Activated CD8-positive, alpha-beta memory T cell treated with anti-CD3 and anti-CD28 coated beads, Interleukin-2, amount 10 ng/mL, durations not matched to agents 7 days and 5 days (primary cell): ENCODE measurements at places on chromosomes 4 and X. TPM values are rescaled to one million over a fixed set of nuclear protein-coding genes. Genes with fewer than 3 reads are reported as not detected.

ZAR1 gene
- total RNA-seq = not detected

ABCB7 gene
- 23.3 TPM for total RNA-seq

RHOXF2 gene
- total RNA-seq = not detected

PPARGC1A gene
- total RNA-seq = not detected

ZNF185 gene
- 0.91 TPM for total RNA-seq

TKTL1 gene
- 1.1 TPM for total RNA-seq

CPEB2 gene
- 14.3 TPM for total RNA-seq

NXF2B gene
- total RNA-seq = not detected

UGT2A1 gene
- total RNA-seq = not detected

ADGRG4 gene
- not detected for total RNA-seq

GABRE gene
- total RNA-seq = not detected

SLIT2 gene
- not detected for total RNA-seq

P2RY10 gene
- 105 TPM for total RNA-seq

TMEM175 gene
- total RNA-seq = 23.4 TPM

HTR2C gene
- not detected for total RNA-seq

GAGE12J gene
- total RNA-seq = not detected

DNA sequence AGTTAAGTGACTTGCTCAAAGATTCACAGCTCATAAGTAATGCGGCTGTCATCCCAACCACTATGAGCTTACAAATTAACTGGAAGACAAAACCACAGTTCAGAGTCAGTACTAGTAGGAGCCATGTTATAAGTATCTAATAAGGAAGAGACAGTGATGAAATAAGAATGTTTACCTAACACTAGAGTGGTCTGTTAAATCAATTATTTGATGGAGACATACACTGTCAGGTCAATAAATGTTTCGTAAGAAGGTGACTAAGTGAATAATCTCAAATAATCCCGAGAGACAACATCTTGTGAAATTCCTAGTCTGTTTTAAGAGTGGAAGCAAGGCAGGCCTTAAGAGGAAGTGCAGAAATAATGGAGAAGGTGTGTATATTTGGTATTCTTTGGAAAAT lies 25.8 kb upstream of the AMELX start:
- no peak for DNase-seq

DNA sequence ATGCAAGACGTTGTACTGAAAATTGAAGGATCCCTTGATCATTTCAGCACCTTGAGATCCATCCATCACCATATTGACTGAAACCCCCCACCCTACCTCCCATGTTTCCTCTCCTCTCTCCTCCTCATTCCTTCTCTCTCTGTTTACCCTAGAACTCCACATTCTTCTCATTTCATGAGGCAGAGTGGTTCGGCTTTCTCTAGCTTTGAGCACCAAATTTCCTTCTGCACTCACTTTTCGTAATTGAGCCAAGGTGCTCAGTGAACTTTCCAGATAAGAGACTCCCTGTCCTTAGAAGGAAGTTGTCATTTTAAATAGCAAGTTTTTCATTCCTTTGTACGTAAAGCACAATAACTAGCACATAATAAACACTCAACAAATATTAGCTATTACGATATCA lies 108.3 kb upstream of the SLC34A2 start:
- DNase-seq = no peak

- no peak for DNase-seq
Observed at GRCh38 chrX:10433296-10433965, 187.0 kb downstream of the MID1 start.

GRCh38 chr4:118953276-118953675 lies 64.6 kb downstream of the SYNPO2 start:
- no peak for DNase-seq

GRCh38 chrX:43333543-43333942 lies 322.6 kb upstream of the MAOA start:
- no peak for DNase-seq

DNA sequence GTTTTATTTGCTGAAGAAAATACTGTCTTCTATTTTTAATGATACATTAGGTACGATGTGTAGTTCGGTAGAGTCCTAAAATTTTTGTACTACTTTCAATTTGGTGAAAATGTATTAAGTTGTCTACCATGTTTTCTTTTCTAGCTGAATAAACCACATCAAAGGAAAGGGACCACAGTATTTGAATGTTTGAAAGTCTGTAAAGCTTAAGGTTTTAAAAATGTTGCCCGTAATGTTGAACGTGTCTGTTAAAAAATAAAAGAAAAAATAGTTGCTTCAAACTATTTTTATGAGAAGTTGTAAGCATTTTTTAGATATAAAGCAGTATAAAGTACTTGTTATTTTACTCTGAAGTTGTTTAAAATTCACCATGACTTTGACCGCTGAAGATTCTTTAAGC lies 3.2 kb downstream of the CDKN2AIP start:
- DNase-seq = no peak

GRCh38 chrX:130857207-130857606 lies 45.8 kb downstream of the ENOX2 start:
- DNase-seq = no peak

- DNase-seq = no peak
Observed at GRCh38 chr4:124118061-124118460, 594.5 kb downstream of the ANKRD50 start.

- DNase-seq = no peak
Observed at GRCh38 chr4:17528551-17529165, 13.7 kb downstream of the CLRN2 start.

GRCh38 chrX:23394421-23394820 lies 59.8 kb downstream of the PTCHD1 start:
- DNase-seq = no peak

GRCh38 chr4:6453688-6453990 lies 18.8 kb downstream of the PPP2R2C start:
- DNase-seq = no peak

GRCh38 chrX:39796856-39797255 lies 300.9 kb downstream of the BCOR start:
- DNase-seq = no peak

DNA sequence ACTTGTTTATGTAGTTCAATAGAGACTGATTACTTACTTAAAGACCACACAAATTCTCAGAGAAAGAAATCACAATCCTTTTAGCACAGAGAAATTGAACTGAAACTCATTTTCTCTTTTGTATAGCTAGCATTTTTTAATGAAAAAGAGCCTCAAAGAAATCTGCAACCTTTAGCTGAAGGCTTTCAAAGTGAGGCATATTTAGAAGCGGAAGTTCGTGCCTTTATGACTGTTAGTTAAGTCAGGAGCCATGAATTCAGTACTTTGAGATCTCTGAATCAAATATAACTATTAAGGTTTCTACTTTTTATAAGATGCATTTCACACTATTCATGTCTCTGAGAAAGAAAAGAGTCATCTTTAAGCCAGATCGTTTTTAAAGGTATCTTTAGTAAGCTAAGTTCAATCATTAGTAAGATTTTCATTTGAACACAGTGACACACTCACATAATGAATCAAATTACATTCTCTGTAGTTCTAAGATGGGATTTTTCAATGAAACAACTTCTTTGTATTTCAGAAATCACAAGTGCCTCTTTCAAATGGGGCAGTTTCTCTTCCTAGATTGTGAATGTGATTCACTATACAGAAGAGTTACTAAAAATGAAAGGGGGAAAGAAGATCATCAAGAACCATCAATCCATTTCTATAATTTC lies 61.4 kb downstream of the SMARCA1 start:
- DNase-seq = no peak

DNA sequence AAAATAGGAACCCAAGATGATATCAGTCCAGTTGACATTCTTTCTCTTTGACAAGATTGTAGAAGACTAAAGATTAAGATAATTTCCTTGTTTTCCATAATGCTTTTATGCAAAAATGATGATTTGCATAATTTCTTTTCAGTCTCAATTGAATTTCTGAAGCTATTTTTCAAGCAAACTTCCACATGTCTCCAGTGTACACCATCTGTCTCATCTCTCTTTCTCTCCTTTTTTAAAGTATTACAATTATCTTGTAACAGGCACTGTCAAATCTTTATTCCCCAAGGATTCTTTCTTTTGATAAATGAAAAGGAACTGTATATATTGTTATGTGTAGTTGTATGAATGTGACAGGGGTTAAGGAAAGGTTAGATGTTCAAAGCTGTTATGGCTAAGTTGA lies 7.9 kb upstream of the SH3RF1 start:
- no peak for DNase-seq

DNA sequence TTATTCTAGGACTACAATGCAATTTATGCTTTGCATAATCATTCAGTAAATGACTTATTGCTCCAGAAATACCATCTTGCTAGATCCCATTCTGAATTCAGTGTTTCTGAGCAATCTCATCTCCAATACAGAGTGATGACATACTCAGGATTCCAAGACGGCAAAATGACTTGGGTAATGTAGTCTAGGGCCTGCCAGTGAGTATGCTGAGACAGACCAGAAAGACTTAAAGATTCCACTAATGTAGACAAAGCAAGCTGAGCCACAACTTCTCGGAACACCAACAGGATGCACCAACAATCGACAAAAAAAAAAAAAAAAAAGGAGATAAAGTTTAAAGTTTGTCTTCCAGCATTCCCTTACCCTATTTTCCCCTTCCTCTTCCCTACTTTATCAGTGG lies 919 bp upstream of the SEC24B start:
- DNase-seq = no peak

GRCh38 chr4:63632858-63633257 lies 776.4 kb downstream of the TECRL start:
- no peak for DNase-seq

- DNase-seq = no peak
Observed at GRCh38 chrX:97416461-97416860, 532.8 kb downstream of the RPA4 start.

DNA sequence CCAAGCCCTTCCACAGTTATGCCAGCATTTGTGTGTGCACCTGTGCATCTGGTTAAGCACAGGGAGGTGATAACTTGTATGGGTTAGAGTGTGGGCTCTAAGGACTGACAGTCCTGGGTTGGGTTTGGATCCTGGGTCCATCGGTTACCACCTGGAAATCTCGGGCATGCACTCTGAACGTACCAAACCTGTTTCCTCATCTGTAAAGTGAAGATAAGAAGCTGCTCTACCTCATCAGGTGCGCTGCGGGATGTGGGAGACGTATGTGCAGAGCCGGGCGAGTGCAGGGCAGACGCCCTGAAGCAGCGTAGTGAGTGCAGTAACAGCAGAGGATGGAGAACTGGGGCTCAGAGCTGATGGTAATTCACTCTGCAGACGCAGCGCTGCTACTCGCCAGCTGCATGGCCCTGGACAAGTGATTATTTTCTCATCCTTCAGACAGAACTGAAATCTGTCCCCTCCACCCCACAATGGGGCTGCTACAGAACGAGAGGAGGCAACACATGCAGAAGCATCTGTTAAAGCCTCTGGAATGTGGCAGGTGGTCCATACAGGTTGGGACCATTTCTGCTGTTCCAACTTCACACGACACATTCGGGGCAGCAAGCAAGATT lies 64.4 kb downstream of the HADH start:
- no peak for DNase-seq

DNA sequence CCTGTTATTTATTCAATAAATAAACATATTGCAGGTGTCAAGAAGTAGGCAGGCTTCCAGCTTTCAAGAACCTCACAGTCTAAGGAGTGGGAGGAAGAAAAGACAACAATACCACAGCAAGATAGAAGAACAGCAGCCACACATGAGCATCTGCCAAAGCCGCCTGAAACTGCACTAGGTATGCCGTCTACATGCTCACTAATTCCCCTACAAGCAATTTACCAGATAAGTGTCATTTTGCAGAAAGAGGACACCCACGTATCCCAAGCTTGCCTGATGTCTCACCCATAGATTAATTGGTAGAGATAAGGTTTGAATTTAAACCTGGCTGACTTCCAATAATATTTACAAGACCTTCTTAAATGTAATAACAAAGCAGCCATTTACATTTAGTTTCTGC lies 439.4 kb upstream of the CPEB2 start:
- no peak for DNase-seq

DNA sequence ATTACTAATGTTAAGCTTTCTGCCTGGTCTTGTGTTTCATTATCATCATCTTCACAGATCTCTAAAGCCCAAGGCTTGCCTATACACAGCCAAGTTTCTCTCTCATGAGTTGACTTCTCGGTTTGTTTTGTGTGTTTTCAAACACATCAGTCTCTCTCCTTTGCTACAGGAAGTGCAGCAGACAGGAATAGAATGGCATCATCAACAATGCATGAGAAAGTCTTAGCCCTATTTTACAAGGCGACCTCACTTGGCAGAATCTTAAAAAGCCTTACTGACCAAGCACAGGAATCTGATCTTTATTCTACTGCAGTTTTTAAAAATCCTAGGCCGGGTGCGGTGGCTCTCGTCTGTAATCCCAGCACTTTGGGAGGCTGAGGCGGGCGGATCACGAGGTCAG lies 36.8 kb downstream of the CC2D2A start:
- DNase-seq = no peak

DNA sequence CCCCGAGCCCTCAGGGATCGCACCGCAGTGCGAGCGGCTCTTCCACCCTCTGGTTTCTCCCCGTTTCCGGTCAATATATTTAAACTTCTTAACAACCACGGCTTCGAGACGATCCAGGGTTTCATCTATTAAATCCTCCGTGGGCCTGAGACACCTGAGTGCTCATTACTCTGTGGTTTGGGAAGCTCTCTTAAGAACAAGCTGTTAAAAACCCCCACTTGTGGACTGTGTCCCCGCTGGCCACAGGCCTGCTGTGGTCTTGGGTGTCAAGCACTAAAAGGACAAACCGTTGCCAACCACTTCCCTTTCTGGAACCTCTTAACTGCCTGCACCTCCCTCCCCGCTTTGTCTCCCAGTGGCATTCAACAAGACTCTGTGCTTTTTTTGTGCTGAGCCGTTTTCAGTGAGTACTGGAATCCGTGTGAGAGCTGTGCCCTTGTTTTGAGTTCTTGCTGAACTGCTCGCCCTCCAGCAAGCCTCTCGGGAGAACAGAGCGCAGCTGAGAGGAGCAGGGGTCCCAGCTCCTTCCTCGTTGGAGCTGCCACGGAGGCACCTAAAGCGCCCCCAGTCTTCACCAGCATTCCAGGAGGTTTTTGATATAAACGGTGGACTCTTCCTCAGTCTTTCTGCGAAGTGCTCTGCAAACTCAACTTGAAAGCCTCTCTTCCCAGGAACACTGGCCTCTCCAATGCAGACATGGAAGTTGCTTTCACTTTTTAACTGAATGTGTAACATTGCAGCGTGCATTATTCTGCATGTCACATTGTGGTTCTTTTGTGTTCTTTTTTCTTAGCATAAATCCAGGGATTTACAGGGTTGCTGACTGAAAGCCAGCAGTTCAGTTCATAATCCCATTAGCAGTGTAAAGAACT lies 691 bp upstream of the IGFBP7 start:
- peak; percentile 54 for DNase-seq

GRCh38 chrX:131067216-131067615 lies 9.1 kb downstream of the ARHGAP36 start:
- no peak for DNase-seq

GRCh38 chr4:92060333-92060732 lies 243.4 kb upstream of the GRID2 start:
- no peak for DNase-seq

DNA sequence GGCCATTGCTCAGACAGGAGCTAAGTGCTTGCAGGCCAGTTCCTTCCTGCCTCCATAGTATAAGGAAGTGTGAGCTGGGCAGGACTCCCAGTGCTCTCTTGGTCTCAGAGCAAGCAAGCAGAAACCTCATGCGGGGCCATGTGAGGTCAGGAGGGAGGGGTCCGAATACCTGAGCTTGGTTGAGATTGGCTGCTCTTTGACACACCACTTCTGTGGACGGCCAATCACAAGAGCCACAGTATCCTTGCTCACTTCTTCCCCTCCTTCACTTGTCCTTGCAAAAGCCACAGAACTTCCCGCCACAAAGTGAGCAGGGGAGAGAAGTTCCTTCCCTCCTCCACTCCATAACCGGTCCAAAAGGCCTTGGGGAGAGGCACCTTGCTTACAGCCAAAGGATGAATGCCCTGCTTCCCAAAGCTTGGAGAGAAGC lies 56.7 kb downstream of the PRPS1 start:
- peak; percentile 60 for DNase-seq
